ENCODE measurements at places on chromosomes 2 and 18.

DNA sequence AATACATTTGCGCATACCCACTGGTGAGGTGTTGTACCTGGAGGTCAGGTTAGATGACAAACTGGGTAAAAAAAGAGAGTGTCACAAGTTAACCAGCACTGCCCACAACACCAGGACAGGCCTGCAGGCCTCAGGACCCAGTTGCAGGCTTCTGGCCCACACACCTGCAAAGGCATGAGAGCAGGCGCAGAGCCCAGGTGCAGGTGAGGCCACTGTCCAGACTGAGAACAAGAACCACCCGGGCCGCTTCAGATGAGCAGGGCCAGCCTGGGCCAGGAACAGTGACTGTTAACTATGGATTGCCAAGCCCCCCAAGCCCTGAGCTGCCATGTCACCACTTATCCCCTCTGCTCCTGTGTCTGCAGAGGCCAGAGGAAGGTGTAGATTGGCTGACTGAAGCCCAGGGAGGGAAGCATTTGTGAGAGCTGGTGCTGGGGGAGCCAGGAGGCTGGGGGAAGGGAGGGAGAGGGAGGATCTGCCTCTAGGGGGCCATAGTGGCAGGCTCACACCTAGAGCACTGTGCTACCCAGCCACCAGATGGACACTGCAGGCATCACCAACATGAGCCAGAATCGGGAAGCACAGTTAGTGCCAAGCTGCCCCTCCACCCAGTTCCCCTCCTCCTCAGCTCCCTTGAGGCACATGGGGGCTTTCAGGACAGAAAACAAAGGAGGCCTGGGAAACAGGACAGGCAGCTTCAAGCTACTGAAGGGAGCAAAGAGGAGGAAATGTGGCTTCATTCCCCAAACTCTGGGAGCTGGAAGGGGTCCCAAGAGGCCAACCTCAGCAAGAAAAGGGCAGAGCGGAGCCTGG, 35.4 kb downstream of the SFXN5 start:
- DNase-seq, result no peak

DNA sequence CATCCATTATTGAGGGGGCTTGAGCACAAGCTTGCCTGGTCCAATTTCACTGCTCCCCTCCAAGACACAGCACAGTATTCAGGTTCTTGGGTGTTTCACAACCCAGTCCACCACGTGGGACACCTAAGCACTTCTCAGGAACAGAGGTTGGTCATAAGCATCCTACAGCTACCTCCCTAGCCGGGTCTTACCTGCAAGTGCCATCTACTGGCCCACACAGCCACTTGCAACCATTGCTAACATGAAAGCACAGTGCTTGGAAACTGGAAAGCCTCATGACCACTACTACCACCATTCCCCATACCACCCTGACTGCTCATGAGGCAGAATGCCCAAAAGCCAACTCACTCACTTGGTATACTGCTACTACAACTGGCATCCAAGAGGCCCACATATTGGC, 105.7 kb upstream of the RPRM start:
- DNase-seq, result no peak

- DNase-seq, result no peak
Observed at GRCh38 chr2:128446049-128446873, 127.6 kb upstream of the HS6ST1 start.

GRCh38 chr2:194602750-194603149, 1054.3 kb upstream of the SLC39A10 start:
- DNase-seq, result no peak

DNA sequence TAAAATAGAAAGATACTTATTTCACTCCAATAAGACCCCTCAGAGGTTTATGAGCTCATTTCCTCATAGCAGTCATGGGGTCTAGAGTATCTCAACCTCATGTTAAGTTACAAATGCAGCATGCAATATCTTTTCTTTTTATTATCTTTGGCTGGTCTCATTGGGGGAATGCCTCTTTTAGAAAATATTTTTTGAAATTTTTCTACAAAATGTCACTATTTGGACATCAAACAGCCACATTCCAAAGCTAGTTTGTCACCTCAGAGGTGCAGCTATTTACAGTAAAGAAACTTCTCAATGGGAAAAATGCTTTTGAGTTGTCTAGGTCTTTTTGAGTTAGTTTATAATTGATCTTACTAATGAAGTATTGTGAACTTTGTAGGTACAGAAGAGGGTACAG, 370.7 kb upstream of the LRATD1 start:
- DNase-seq, result no peak

- DNase-seq, result no peak
Observed at GRCh38 chr2:223625652-223626051, 23.5 kb upstream of the SCG2 start.

DNA sequence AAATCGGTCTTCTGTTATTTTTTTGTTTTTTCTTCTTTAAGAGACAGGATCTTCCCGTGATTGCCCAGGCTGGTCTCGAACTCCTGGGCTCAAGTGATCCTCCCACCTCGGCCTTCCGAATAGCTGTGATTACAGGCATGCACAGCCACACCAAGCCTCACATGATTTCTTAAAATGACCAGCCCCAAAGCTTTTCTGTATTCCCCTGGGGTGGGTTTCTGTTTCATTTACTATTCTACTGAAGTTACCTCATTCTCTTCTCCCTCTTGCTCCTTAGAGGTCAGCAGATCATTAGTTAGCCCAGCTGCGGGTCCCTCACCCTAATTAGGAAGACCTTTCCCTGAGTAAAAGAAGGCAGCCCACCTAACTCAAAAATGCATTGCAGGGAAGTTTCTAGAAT, 27.6 kb downstream of the SLC1A4 start:
- no peak for DNase-seq

GRCh38 chr2:207226243-207226642, 60.5 kb upstream of the KLF7 start:
- no peak for DNase-seq

DNA sequence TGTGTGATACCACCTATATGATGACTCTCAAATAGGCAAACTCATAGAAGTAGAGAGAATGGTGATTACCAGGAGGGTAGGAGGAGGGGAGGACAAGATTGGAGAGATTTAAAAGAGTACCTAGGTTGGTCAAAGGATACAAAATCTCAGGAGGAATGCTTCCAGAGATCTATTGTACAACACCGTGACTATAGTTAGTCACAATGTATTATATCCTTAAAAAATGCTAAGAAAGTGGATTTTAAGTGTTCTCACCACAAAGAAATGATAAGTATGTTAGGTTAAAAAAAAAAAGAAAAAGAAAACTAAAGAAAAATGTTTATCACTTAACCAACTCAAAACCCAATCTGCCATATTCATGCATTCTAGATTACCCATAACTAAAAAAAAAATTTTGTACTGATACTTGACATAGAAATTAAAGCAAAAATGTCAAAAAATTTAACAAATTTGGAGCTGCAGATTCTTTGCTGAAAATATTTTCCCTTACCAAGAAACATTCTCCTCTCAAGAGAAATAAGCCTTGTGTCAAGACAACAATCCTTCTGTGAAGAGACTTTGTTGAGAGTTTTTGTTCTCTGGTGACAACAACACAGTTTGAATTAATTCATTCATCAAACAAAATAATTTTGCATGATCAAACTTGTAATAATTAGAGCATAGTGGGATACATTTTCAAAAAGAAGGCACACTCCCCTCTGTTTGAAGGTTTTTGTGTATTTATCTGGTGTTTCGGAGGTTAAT, 213.1 kb downstream of the DNER start:
- no peak for DNase-seq

DNA sequence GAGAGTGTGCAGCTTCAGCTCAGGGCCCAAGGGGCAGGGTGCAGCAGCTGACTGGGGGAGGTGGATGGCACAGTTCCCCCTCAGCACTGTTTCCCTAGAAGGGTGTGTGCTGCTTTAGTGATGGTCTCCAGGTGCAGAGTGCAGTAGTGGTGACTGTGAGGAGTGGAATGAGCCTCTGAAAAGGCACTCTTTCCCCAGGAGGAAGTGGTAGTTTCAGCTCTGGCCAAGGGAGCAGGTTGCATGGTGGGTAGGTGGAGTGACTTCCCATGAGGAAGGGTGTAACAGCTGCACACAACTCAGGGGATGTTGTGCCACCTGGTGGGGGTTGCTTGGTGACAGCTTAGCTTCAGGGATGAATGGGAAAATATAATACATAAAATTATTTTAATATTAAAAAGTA, 251.5 kb upstream of the NXPH2 start:
- DNase-seq, result no peak

GRCh38 chr2:121686902-121687301, 37.6 kb upstream of the CLASP1 start:
- no peak for DNase-seq

DNA sequence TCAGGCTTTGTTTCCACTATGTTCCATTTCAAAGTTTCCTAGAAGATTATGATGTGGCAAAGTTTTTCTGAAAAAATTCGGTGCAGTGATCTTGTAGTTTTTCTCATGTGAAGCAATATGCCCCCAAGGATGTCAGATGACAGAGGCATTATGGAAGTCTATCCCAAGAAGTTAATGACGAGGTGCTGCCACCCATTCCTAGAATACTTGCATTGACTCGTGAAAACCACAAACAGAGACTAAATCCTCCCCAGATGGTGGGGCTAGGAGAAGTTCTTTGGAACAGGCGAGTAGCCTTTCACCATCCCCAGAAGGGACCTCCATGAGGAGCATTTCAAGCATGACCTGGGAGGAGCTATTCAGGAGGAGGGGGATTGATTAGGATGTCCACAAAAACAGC, 40.2 kb upstream of the COPS8 start:
- no peak for DNase-seq

- no peak for DNase-seq
Observed at GRCh38 chr2:229339618-229340017, 68.5 kb upstream of the PID1 start.

GRCh38 chr2:205293559-205293958, 388.7 kb upstream of the NRP2 start:
- DNase-seq, result no peak

GRCh38 chr2:43221124-43221762, 5.2 kb downstream of the ZFP36L2 start:
- DNase-seq, result no peak

DNA sequence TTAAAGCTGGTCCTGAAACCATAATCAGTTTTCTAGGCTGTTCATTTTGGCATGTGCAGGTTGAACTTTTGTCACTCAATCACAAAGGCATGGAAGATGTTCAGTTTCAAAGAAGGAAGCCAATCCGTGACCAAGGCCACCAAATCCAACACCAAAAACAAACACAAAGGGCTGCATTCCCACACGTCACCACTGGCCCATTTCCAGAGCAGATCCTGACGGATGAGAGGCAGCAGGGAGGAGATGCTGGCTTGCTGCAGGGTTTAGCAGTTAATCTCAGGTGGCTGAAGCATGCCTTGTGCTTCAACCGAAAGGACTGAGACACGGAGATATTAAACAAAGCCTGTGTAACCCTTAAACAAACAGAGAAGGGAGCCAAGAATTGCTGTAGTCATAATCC, 191.9 kb upstream of the CTAGE1 start:
- no peak for DNase-seq

GRCh38 chr18:22346401-22346952, 71.2 kb downstream of the CTAGE1 start:
- DNase-seq, result no peak

GRCh38 chr18:61080954-61081528, 252.2 kb upstream of the CDH20 start:
- no peak for DNase-seq

DNA sequence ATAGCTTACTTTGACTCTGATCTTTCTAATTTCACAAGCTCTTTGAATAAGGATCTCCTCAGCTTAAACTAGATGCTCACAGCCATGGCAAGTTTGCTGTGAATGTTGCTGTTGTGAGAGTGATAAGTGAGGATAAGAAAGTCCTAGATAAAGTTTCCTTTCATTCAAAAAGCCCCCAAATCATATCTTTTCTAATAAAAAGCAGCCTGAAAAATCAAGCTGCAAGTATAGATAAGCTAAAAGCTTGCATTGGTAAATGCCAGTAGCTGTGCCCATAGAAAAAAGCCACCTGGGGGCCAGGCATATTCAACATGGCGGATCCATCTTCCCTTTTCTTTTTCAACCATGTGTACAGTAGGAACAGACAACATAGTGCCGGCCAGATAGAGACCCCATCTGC, 4.3 kb downstream of the NLRC4 start:
- no peak for DNase-seq

DNA sequence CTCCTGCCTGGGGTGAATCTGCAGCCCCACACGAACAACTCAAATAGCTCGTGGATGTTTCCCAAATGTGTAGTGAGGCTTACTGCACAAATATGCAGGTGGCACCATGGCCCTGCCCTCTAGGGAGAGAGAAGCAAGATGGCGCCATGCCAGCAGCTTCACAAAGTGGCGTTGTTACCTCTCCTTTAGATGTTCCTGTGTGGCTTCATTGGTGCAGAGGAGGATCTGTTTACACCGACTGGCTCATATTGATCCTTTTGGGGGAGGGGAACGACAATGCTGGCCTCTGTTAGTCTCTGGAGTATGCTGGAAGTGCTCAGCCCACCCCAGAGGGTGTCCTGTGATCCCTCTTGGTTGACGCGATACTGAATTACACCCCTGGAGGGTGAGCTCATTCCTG, 99.5 kb upstream of the GATA6 start:
- DNase-seq, result no peak

DNA sequence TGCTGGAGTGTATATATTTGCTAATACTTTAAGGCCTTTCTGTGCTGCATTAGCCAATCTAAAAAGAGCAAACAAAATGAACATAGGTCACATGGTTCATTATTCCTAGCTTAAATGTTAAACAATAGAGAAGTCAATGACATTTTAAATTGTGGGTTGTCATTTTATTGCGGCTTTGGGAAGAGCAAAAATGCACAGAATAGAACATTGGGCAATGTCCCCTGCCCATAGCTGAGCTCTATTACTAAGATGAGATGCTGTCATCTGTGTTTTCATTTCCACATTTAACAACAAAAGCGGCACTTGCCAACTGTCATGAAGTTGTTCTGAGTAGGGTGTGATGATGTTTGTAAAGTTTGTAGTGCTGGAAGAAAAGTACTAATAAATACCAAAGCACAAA, 3.2 kb upstream of the VAPA start:
- DNase-seq, result no peak

GRCh38 chr2:37326285-37326684, 1.7 kb upstream of the PRKD3 start:
- DNase-seq, result no peak

- no peak for DNase-seq
Observed at GRCh38 chr2:42879913-42880737, 87.7 kb upstream of the HAAO start.

GRCh38 chr2:126826491-126826890, 72.2 kb upstream of the TEX51 start:
- no peak for DNase-seq

- no peak for DNase-seq
Observed at GRCh38 chr2:111623380-111623779, 260.6 kb downstream of the ANAPC1 start.
